SJSA1 (cell line): ENCODE measurements at places on chromosomes 3 and 15. TPM values are rescaled to one million over a fixed set of nuclear protein-coding genes. Genes with fewer than 3 reads are reported as not detected.

DNA sequence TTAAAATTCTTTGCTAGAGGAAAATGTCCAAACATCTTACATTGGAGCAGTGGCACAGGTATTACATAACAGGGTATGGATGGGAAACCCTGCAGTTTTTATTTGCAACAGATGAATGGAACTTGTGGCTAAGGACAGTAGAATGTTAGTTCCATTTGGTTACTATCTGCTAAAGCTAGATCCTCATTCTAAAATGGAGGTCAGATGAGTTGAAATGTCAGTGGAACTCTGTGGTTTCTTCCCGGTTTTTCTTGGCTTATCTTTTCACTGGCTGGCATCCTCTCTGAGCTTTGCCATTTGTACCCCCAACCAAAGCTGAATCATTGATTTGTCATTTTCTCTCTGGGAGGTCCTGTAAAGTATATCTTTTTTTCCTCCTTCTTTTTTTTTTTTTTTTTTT is 68.9 kb downstream of the ARMC8 start:
- peak overlapping the region; percentile 36; the same call in 1 of the 2 replicates for H3K27ac ChIP-seq
- H3K27me3 ChIP-seq = no peaks in the 10 kb centered on the region
- no peak overlapping the region for H3K4me3 ChIP-seq

GRCh38 chr15:55742498-55742926 is 440 bp downstream of the PRTG start:
- peak overlapping the region; percentile 74 for H3K4me3 ChIP-seq
- H3K4me1 ChIP-seq = peaks cover 7% of the 10 kb centered on the region; the same call in 1 of the 2 replicates
- H3K27ac ChIP-seq = no peak overlapping the region
- DNase-seq = peak; percentile 47

- no peaks in the 10 kb centered on the region for H3K36me3 ChIP-seq
- H3K27me3 ChIP-seq = no peaks in the 10 kb centered on the region
- H3K4me3 ChIP-seq = no peak overlapping the region
- no peak overlapping the region for H3K27ac ChIP-seq
- H3K4me1 ChIP-seq = peaks cover 17% of the 10 kb centered on the region
- no peak for DNase-seq
Observed at GRCh38 chr3:46536758-46537157, 29.3 kb downstream of the LRRC2 start.

DNA sequence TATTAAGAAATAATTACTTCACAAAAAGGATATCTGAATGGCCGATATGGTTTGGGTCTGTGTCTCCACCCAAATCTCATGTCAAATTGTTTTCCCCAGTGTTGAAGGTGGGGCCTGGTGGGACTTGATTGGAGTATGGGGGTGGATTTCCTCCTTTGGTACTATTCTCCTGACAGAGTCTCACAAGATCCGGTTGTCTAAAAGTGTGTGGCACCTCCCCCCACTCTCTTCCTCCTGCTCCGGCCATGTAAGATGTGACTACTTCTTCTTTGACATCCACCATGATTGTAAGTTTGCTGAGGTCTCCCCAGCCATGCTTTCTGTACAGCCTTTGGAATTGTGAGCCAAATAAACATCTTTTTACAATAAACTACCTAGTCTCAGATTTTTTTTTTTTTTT is 34.5 kb downstream of the ZBTB11 start:
- H3K36me3 ChIP-seq = no peaks in the 10 kb centered on the region
- H3K27me3 ChIP-seq = no peaks in the 10 kb centered on the region
- H3K4me3 ChIP-seq = no peak overlapping the region
- H3K27ac ChIP-seq = no peak overlapping the region
- DNase-seq = no peak

- H3K27me3 ChIP-seq = no peaks in the 10 kb centered on the region
- no peaks in the 10 kb centered on the region for H3K36me3 ChIP-seq
- no peak overlapping the region for H3K4me3 ChIP-seq
- DNase-seq = no peak
- no peaks in the 10 kb centered on the region for H3K4me1 ChIP-seq
Observed at GRCh38 chr3:178003756-178004155, 532.5 kb upstream of the KCNMB2 start.

GRCh38 chr3:50519471-50520089 is 16.1 kb upstream of the CACNA2D2 start:
- no peak overlapping the region for H3K27ac ChIP-seq
- H3K27me3 ChIP-seq = peaks cover 8% of the 10 kb centered on the region; the same call in 1 of the 2 replicates
- no peak overlapping the region for H3K4me3 ChIP-seq
- H3K4me1 ChIP-seq = no peaks in the 10 kb centered on the region

- no peak for DNase-seq
- no peaks in the 10 kb centered on the region for H3K36me3 ChIP-seq
- H3K4me3 ChIP-seq = no peak overlapping the region
- H3K27me3 ChIP-seq = peaks cover 3% of the 10 kb centered on the region; the same call in 1 of the 2 replicates
- no peak overlapping the region for H3K27ac ChIP-seq
Observed at GRCh38 chr3:132241776-132242514, 75.3 kb upstream of the ACP3 start.

DNA sequence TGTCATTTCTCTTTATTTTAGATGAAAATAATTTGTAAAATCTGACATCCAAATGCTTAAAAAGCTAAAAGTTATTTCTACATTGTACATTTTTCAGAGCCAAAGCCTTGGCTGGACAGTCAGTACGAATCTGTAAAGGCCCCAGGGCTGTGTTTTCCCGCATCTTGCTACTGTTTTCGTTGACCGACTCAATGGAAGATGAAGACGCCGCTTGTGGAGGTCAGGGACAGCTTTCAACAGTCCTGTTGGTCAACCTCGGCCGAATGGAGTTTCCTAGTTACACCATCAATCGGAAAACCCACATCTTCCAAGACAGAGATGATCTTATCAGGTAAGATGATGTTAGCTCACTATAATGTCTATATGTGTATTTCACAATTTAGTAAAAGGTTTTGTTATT is 10.0 kb downstream of the FAN1 start:
- H3K27me3 ChIP-seq = no peaks in the 10 kb centered on the region
- peaks cover 82% of the 10 kb centered on the region for H3K36me3 ChIP-seq
- DNase-seq = no peak

DNA sequence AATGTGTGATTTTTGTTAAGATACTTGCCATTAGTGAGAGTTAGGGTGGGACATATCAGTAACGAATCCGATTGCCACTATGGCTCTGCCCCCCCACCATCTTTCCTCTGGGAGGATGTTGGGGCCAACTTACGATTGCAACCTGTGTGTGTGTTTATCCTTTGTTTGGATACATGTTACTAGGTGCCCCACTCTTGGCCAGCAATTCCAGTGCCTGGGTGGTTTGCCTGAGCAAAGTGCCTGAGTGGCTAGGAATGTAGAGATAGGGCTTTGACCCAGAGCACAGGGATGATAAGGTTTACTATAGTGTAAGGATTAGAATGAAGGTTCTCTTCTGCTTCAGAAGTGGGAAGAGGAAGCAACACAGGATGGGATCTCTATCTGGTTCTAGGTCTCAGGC is 231.8 kb downstream of the TP63 start:
- no peaks in the 10 kb centered on the region for H3K36me3 ChIP-seq
- H3K4me3 ChIP-seq = no peak overlapping the region

DNA sequence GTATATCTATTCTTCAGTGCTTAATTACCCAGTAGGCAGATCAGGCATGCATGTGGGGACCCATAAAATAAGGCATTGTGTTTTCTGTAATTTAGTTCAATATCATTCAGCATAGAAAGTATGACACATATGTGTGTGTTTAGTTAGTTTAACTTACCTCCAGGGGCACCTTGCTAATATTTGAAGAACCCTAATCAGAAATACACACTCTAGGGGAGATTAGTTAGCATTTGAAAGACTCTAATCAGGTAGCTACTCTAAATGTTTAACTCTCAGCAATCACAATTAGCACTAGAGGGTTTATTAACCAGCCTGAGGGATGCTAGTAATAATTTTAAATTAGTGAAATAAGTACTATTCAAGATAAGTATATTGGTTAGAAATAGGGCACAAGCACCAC is 104.5 kb downstream of the ECT2 start:
- H3K4me3 ChIP-seq = no peak overlapping the region
- H3K4me1 ChIP-seq = peaks cover 35% of the 10 kb centered on the region
- H3K36me3 ChIP-seq = no peaks in the 10 kb centered on the region
- H3K27me3 ChIP-seq = no peaks in the 10 kb centered on the region
- H3K27ac ChIP-seq = no peak overlapping the region

GRCh38 chr3:160314995-160315394 is 84.0 kb downstream of the IFT80 start:
- DNase-seq = no peak
- no peak overlapping the region for H3K27ac ChIP-seq
- H3K4me1 ChIP-seq = no peaks in the 10 kb centered on the region
- no peak overlapping the region for H3K4me3 ChIP-seq

DNA sequence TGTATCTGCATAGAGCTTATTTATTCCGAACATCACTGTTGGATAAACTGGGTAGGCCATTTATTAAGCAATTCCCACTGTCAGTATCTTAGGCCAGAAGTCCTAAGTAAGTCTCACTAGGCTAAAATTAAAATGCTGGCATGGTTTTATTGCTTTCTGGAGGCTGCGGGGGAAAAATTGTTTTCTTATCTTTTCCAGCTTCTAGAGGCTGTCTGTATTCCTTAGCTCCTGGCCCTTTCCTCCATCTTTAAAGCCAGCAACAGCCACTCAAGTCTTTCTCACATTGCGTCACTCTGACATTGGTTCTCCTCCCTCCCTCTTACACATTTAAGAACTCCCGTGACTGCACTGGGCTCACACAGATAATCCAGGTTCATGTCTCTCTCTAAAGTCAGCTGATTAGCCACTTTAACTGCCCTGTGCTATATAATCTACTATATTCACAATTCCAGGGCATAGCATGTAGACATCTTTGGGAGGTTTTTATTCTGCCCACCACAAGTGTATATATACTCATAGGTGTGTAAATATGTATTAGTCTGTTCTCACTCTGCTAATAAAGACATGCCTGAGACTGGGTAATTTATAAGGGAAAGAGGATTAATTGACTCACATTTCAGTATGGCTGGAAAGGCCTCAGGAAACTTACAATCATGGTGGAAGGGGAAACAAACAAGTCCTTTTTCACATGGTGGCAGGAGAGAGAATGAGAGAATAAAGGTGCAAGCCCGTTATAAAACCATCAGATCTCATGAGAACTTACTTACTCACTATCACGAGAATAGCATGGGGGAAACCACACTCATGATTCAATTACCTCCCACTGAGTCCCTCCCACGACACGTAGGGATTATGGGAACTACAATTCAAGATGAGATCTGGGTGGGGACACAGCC is 113.5 kb upstream of the SLC7A14 start:
- H3K27ac ChIP-seq = no peak overlapping the region
- H3K36me3 ChIP-seq = no peaks in the 10 kb centered on the region
- no peaks in the 10 kb centered on the region for H3K27me3 ChIP-seq

- no peaks in the 10 kb centered on the region for H3K36me3 ChIP-seq
- H3K27ac ChIP-seq = peak overlapping the region; percentile 26; the same call in 1 of the 2 replicates
- DNase-seq = no peak
- H3K4me1 ChIP-seq = peaks cover 26% of the 10 kb centered on the region
Observed at GRCh38 chr15:57445872-57446271, 69.6 kb downstream of the CGNL1 start.

GRCh38 chr3:119019767-119020518 is 14.7 kb downstream of the IGSF11 start:
- no peaks in the 10 kb centered on the region for H3K36me3 ChIP-seq
- no peak overlapping the region for H3K4me3 ChIP-seq
- H3K27me3 ChIP-seq = no peaks in the 10 kb centered on the region
- no peak for DNase-seq
- H3K4me1 ChIP-seq = no peaks in the 10 kb centered on the region
- no peak overlapping the region for H3K27ac ChIP-seq

- DNase-seq = no peak
- H3K27me3 ChIP-seq = no peaks in the 10 kb centered on the region
- H3K4me1 ChIP-seq = no peaks in the 10 kb centered on the region
- no peaks in the 10 kb centered on the region for H3K36me3 ChIP-seq
- no peak overlapping the region for H3K4me3 ChIP-seq
Observed at GRCh38 chr3:154729741-154730140, 299.8 kb upstream of the GPR149 start.

GRCh38 chr3:105042586-105042985 is 324.1 kb upstream of the ALCAM start:
- H3K36me3 ChIP-seq = no peaks in the 10 kb centered on the region
- H3K4me1 ChIP-seq = no peaks in the 10 kb centered on the region
- H3K27me3 ChIP-seq = no peaks in the 10 kb centered on the region
- DNase-seq = no peak

GRCh38 chr3:53712817-53713388 is 133.3 kb downstream of the CHDH start:
- no peak overlapping the region for H3K4me3 ChIP-seq

DNA sequence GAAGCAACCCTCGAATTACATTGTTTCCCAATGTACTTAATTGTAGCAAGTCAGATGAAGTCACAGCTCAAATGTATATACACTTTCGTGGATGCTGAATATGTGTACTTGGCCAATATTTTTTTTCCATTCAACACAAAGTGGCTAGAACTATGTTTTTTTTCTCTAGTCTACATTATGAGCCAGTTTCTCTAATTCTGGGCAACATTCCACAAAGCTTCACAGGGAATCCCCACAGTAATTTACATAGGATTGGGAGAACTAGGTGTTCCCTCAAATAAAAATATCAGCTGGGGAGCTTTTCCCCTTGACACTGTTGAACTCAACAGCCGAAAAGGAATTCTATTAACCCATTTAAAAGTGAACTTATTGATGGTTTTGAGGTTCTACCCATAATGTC is 493.1 kb downstream of the MECOM start:
- no peaks in the 10 kb centered on the region for H3K4me1 ChIP-seq
- H3K27ac ChIP-seq = no peak overlapping the region
- H3K36me3 ChIP-seq = no peaks in the 10 kb centered on the region

- H3K27me3 ChIP-seq = no peaks in the 10 kb centered on the region
- no peak for DNase-seq
- H3K4me1 ChIP-seq = peaks cover 4% of the 10 kb centered on the region; the same call in 1 of the 2 replicates
- no peak overlapping the region for H3K27ac ChIP-seq
- H3K4me3 ChIP-seq = no peak overlapping the region
Observed at GRCh38 chr15:100951965-100952364, 32.8 kb downstream of the LRRK1 start.

DNA sequence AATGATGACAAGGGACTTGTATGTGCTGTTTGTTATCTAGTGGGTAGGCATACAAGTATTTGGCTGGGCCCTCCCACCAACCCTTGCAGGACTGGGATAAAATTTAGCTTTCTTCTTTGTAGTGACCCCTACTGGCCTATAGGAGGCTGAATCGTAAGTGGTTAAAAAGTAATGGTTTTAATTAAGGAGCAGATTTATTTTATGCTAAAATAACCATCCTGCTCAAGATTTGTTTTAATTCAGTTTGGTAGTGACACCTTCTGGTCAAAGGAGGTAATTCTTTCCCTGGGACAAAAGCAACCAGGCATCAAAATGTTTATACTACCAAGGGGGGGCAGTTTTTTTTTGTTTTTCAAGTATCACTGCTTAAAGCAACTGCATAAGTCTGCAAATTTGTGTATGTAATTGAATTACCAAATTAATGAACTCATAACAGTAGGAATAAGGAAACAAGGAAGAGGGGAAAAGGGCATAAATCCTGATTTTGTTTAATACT is 70.7 kb downstream of the TOP2B start:
- no peaks in the 10 kb centered on the region for H3K27me3 ChIP-seq
- H3K4me1 ChIP-seq = peaks cover 21% of the 10 kb centered on the region
- H3K4me3 ChIP-seq = no peak overlapping the region
- DNase-seq = peak; percentile 81
- peak overlapping the region; percentile 81 for H3K27ac ChIP-seq

CEMIP gene
- 0.03 TPM in 1 of 2 replicates, not detected in the other for total RNA-seq

DZIP1L gene
- 18.1 and 24.0 TPM in 2 replicates for total RNA-seq

HESX1 gene
- 0.11 TPM in 1 of 2 replicates, not detected in the other for total RNA-seq

CPB1 gene
- not detected in 2 replicates for total RNA-seq

CILP gene
- not detected in 2 replicates for total RNA-seq

PLCH1 gene
- total RNA-seq = 0.13 and 0.28 TPM in 2 replicates
